ENCODE measurements at places on chromosomes 1 and 21.

DNA sequence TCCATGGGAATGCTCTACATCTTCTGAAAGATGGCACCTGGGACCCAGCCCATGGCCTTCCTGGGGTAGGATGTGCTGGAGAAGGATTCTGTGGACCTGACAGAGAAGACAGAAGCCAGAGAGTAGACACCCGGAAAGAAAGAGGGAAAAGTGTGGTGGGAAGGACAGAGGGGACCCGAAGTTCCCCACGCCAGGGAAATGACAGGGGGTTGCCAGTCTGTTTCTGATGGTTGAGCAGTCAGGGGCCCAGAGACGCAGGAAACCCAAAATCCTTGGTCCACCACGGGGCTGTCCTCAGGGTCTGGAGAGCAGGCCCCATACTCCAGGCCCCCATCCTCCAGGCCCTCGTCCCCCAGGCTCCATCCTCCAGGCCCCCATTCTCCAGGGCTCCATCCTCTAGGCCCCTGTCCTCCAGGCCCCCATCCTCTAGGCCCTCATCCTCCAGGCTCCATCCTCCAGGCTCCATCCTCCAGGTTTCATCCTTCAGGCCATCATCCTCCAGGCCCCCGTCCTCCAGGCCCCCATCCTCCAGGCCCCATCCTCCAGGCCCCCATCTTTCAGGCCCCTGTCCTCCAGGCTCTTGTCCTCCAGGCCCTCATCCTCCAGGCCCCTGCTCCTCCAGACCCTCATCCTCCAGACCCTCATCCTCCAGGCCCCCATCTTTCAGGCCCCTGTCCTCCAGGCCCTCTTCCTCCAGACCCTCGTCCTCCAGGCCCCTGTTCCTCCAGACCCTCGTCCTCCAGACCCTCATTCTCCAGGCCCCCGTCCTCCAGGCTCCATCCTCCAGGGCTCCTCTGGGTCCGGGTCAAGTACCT lies 1.0 kb upstream of the TFF2 start:
- no peak for DNase-seq

GRCh38 chr21:25837533-25838265 lies 102.9 kb downstream of the GABPA start:
- DNase-seq: no peak

DNA sequence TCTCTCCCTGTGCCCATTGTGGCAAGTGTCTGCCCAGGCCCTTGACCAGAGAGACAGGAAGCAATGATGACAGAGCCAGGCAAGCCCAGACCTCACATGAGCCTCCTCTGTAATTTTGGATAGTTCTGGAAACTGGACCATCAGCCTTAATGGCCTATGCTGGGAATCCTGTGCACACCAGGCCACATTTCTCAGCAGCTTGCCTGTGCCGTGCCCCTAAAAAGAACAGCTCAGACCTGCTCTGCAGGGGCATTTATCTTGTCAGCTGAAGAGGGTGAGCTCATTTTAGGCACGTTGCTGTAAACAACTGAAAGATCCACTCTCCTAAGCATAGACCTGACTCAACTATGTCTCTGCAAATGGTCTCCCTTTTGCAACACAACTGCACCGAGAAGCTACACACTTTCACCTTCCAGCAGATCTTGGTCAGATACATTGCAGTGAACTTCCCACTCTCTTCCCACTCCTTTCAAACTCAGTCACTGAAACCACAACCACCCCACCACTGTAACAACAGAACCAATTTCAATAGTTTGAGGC lies 53.5 kb upstream of the BACH1 start:
- no peak for DNase-seq

DNA sequence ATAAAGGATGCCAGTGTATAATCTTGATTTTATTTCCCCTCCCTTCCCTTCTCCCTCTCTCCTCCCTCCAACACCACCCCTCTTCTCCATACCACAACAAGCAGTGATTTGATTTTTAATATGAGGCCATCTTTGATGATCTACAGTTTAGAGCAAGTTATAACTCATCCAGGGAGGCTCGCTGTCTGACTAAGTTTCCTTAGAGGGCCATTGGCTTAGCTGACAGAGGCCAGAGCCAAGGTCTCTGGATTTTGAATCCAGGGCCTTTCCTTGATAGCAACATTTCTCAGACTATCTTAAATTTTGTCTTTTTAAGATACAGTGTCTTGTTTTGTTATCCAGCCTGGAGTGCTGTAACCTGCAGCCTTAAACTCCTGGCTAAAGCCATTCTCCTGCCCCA lies 431.0 kb upstream of the USP24 start:
- DNase-seq: no peak

GRCh38 chr1:218164111-218164929 lies 120.8 kb upstream of the RRP15 start:
- DNase-seq: no peak

- DNase-seq: no peak
Measured at GRCh38 chr1:32767156-32767555, 50.0 kb downstream of the YARS1 start.

GRCh38 chr1:207952617-207953542 lies 42.0 kb upstream of the CD34 start:
- no peak for DNase-seq

Measured in T-cell (primary cell).